HEK293T (cell line): ENCODE measurements at places on chromosomes 3 and 15.

- DNase-seq: no peak
Observed at GRCh38 chr15:91679447-91679846, 174.1 kb upstream of the SLCO3A1 start.

DNA sequence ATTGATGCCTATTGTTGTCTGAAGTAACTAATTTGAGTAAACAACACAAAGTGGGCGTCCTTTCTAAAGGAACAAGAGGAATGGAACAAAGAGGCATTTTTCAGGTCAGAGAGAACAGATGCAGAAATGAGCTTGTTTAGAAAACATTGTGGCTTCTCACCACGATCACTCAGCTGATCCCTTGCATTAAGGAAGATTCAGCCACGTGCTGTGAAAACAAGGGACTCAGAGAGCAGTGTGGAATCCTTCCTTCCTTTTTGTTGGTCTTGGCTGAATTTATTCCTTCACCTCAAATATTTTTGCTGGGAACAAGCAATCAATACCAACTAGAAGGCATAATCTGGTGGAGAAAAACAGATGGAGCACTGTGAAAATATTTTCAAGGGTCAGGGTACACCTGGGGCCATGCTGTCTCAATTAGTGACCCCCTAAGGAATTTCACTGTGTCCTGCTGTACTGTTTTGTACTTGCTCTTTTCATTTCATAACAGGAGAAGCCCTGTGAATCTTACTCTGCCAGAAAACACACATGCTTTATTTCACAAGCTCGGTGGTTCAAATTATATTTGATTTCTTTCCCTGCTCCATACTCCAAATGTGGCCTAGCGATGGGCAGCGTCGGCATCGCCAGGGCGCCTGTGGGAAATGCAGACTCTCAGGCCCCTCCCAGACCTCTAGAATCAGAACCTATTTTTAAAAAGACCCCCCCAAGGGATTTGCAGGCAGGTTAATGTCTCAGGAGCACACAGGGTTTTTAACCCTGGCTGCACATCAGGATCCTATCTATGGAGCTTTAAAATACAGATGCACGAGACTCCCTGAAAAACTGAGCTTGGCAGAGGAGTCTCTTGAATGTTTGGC lies 11.6 kb upstream of the SLC6A20 start:
- no peak for DNase-seq

DNA sequence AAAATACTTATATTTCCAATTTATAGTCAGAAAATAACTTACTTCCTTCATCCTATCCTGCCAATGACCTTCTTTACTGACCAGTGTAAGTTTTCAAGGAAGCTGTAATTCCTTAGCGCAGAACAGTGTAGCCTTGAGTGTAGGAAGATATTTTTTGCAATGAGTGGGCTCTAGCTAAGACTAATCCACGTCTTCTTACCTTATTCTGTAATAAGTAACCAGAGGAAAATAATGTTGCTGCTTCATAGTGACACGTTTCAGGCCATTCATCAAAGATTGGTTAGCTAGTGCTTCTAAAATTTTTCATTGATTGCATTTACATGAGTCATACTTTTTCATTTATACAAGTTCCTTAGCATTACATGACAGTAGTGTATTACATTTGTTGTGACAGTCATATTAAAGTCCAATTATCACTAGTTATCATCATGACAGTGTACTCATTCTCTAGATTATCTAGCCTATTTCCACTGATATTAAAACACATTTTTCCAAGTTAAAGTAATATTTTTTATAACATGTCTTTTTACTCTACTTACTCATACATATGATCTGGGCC lies 403.8 kb upstream of the EPHA3 start:
- no peak for DNase-seq

GRCh38 chr3:152276681-152277080 lies 8.0 kb downstream of the MBNL1 start:
- no peak for DNase-seq
